Aorta (tissue), 5 donors: ENCODE measurements at places on chromosomes 4 and X. TPM values are rescaled to one million over a fixed set of nuclear protein-coding genes. Genes with fewer than 3 reads are reported as not detected.
A peak's percentile ranks its signal among the peaks of the same experiment; 100 is the strongest.

GRCh38 chr4:98314791-98315565 lies 53.8 kb downstream of the RAP1GDS1 start:
- no peak for DNase-seq
- H3K4me1 ChIP-seq: no peaks in the 10 kb centered on the region
- H3K4me3 ChIP-seq: no peak overlapping the region
- H3K27me3 ChIP-seq: no peaks in the 10 kb centered on the region
- H3K36me3 ChIP-seq: no peaks in the 10 kb centered on the region

Gene AREG
- 22.4 TPM for total RNA-seq

DNA sequence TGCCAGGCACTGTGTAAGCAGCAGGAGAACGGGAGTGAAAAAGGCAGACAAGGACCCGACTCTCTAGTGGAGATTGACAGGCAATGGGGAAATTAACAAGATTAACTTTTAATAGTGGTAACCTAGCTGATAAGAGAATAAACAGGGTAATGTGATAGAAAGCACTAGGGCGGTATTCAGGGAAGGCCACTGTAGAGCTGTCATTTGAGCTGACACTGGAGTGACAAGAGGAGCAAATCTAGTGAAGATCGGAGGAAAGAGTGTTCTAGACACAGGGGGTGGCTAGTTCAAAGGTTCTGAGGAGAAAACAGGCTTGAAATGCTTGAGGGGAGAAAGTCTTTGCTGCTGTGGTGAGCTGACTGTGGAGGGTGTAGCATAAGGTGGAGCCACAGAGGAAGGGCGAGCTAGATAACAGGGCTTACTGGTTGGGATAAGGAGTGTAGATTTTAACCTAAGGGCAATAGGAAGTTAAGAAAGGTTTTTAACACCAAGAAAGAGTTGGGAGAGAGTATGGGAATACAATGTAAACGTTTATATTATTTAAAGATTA lies 122.8 kb downstream of the SLC10A7 start:
- no peak for DNase-seq

DNA sequence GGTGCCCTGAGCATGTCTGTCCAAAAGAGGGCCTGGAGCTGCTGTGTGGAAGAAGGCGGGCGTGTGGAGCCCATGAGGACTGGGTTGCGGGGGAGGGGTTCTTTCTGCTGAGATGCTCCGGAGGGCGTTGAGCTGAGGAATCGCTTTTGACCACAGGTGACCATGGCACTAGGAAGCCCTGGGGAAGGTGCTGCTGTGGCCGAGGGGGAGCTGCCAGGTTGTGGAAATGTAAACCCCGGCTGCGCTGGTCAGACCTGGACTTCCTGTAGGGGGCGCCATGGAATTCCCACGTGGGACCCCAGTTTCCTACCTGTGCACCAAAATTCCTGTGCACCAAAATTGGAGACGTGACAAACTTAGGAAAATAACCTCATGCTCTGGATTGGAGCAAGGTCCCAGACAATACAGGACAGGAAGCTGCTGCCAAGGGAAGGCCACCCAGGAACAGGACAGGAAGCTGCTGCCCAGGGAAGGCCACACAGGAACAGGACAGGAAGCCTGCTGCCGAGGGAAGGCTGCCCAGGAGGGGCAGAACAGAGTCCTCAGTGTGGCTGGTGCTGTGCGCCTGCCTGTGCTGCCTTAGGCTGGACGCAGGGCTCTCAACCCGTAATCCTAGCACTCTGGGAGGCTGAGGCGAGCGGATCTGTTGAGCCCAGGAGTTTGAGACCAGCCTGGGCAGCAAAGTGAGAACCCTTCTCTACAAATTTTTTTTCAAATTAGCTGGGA lies 28.4 kb upstream of the UVSSA start:
- peaks cover 6% of the 10 kb centered on the region for H3K36me3 ChIP-seq
- no peaks in the 10 kb centered on the region for H3K27me3 ChIP-seq
- DNase-seq: peak; percentile 51
- no peak overlapping the region for H3K4me3 ChIP-seq
- no peaks in the 10 kb centered on the region for H3K4me1 ChIP-seq

- no peak within 1 kb of the TSS for H3K4me3 ChIP-seq
- no peaks in the 10 kb centered on the region for H3K4me1 ChIP-seq
- DNase-seq: no peak
- no peaks in the 10 kb centered on the region for H3K36me3 ChIP-seq
- no peaks in the 10 kb centered on the region for H3K27me3 ChIP-seq
These were observed at the start of gene TENT5D for GRCh38 chrX:80420147-80420546. TSS of gene TENT5D (plus strand) at chrX:80420447. CDS start at chrX:80442540, 22,093 bp downstream.

DNA sequence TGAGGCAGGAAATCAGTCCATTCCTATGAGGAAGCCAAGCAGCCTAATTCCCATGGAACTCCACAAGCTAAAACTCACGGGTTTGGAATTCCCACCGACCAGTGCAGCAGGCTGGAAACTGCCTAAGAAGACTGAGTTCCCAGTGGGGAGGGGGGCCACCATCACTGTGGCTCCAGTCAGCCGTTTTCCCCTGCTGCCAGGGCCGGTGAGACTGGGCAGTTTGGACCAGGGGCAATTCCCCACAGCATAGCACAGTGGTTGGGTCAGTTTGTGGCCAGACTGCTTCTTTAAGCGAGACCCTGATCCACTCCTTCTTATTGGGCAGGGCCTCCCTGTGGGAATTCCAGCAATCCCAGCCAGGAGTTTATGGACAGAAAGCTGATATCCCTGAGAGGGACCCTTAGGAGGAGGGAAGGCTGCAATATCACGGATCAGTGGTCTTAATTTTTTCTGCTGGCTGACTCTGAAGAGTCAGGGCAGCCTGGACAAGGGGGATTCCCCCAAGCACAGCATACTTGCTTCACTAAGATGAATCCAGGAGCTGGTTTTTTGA lies 20.7 kb downstream of the PAGE5 start:
- H3K36me3 ChIP-seq: no peaks in the 10 kb centered on the region
- H3K27me3 ChIP-seq: no peaks in the 10 kb centered on the region
- H3K4me3 ChIP-seq: no peak overlapping the region
- no peak for DNase-seq
- no peaks in the 10 kb centered on the region for H3K4me1 ChIP-seq
- H3K27ac ChIP-seq: no peak overlapping the region

Gene ARSJ
- 13.5 TPM for total RNA-seq

DNA sequence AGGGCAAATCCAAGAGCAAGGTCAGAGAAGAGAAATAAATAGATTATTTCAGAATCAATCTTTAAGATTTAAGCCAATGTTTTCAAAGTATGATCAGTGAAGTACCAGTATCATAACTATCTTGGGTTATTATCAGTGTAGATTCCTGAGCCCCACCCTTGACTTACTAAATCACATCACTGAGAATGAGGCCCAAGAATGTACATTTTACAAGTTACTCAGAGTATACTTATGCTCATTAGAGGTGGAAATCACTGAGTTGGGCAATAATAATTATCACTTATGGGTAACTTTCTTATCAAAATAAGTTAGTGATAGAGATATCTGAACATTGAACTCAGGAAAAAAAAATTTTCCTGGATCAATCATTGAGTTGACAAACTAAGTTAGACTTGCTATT lies 121.6 kb upstream of the NOCT start:
- H3K4me3 ChIP-seq: no peak overlapping the region
- no peaks in the 10 kb centered on the region for H3K27me3 ChIP-seq
- no peak overlapping the region for H3K27ac ChIP-seq
- no peak for DNase-seq
- no peaks in the 10 kb centered on the region for H3K4me1 ChIP-seq

Gene GJB1
- not detected for total RNA-seq

Gene SLC10A4
- total RNA-seq: not detected

DNA sequence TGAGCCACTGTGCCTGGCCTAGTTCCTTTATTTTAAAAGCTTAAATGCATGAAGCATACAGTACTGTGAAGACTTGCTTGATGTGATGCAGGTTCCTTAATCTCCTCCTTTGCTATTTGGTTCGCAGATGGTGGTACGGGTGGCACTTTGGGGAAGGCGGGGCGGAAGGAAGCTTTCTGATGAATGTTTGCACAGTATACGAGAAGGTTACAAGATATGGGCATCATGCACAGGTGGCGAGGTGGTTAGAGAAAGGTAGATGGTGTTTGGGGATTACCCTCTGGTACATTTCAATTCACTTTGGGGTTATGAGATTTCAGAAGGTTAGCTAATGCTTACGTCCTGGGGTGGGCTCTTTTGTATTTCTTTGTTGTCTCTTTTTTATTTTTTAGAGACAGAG lies 17.2 kb downstream of the RHOH start:
- no peak overlapping the region for H3K27ac ChIP-seq
- no peak for DNase-seq
- no peaks in the 10 kb centered on the region for H3K4me1 ChIP-seq
- H3K27me3 ChIP-seq: no peaks in the 10 kb centered on the region

DNA sequence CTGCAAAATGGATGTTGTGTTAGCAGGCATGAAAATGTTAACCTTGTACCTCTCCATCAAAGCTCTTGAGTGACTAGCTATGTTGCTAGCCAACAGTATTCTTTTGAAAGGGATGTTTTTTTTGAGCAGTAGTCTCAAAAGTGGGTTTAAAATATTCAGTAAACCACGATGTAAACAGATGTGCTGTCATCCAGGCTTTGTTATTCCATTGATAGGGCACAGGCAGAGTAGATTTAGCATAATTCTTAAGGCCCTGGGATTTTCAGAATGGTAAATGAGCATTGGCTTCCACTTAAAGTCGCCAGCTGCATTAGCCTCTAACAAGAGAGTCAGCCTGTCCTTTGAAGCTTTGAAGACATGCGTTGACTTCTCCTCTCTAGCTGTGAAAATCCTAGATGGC lies 18.4 kb downstream of the FGF2 start:
- no peaks in the 10 kb centered on the region for H3K27me3 ChIP-seq
- H3K36me3 ChIP-seq: no peaks in the 10 kb centered on the region
- no peak for DNase-seq
- H3K4me1 ChIP-seq: peaks cover 8% of the 10 kb centered on the region
- no peak overlapping the region for H3K4me3 ChIP-seq

- DNase-seq: no peak
- no peak overlapping the region for H3K27ac ChIP-seq
- no peaks in the 10 kb centered on the region for H3K36me3 ChIP-seq
- H3K4me1 ChIP-seq: peaks cover 3% of the 10 kb centered on the region
These were observed 95.8 kb downstream of the MGST2 start for GRCh38 chr4:139761461-139761860.

Gene BTK
- total RNA-seq: 21.0 TPM

Gene PKD2
- 311 TPM for total RNA-seq

- no peak overlapping the region for H3K4me3 ChIP-seq
- H3K36me3 ChIP-seq: no peaks in the 10 kb centered on the region
- H3K4me1 ChIP-seq: no peaks in the 10 kb centered on the region
- no peaks in the 10 kb centered on the region for H3K27me3 ChIP-seq
- H3K27ac ChIP-seq: no peak overlapping the region
These were observed 84.5 kb downstream of the CD99L2 start for GRCh38 chrX:150813922-150814321.

GRCh38 chr4:27595571-27596360 lies 735.1 kb downstream of the STIM2 start:
- H3K4me3 ChIP-seq: no peak overlapping the region
- DNase-seq: no peak
- no peak overlapping the region for H3K27ac ChIP-seq
- H3K27me3 ChIP-seq: no peaks in the 10 kb centered on the region
- no peaks in the 10 kb centered on the region for H3K36me3 ChIP-seq

DNA sequence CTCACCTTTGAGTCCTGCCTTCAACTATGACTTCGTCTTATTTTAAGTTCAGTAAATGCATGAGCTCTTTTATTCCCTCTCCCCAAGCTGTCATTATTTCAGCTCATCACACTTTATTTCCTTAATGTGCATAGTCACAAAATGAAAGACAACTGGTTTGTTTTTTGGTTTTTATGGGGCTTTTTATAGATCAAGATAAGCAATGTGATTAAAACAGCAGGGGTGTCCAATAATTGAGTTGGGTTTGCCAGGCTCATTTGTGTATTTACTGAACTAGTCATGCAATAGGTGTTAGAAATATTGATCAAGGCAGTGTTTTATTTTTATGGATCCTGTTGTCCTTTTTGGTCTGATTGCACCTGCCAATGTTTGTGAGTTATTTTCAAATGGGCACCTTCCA lies 102.2 kb downstream of the FRMPD4 start:
- H3K36me3 ChIP-seq: no peaks in the 10 kb centered on the region
- no peak overlapping the region for H3K4me3 ChIP-seq
- DNase-seq: no peak
- no peak overlapping the region for H3K27ac ChIP-seq
- H3K27me3 ChIP-seq: no peaks in the 10 kb centered on the region
- H3K4me1 ChIP-seq: no peaks in the 10 kb centered on the region

Gene CPEB2
- total RNA-seq: 28.0 TPM

Gene DHRSX
- 21.8 TPM for total RNA-seq

DNA sequence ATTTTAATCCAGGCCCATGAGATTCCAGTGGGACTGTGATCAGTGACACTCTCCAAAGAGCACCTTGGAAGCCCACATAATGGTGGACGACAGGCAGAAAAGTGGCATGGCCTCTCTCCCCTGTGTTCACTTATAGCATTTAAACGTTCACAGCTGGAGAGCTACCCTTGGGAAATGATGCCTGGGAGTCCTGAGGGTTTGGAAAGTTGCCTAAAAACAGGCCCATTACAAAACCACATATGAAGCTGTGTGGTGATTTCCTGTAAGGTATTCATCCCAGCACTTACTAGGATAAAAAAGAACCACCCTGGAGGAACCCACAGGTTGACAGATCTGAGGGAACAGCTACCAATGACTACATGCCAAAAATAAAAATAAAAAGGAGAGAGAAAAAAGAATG lies 193.2 kb downstream of the RASL11B start:
- H3K36me3 ChIP-seq: no peaks in the 10 kb centered on the region
- no peak overlapping the region for H3K4me3 ChIP-seq
- no peak for DNase-seq
- no peaks in the 10 kb centered on the region for H3K4me1 ChIP-seq
- peak overlapping the region; percentile 36 for H3K27ac ChIP-seq
- no peaks in the 10 kb centered on the region for H3K27me3 ChIP-seq

Gene MAGEA2
- total RNA-seq: not detected

Gene TCP11X2
- total RNA-seq: not detected

- H3K36me3 ChIP-seq: no peaks in the 10 kb centered on the region
- no peak overlapping the region for H3K27ac ChIP-seq
- DNase-seq: no peak
- peak overlapping the region; percentile 70 for H3K4me3 ChIP-seq
- no peaks in the 10 kb centered on the region for H3K4me1 ChIP-seq
- H3K27me3 ChIP-seq: no peaks in the 10 kb centered on the region
These were observed 111.4 kb upstream of the TTC29 start for GRCh38 chr4:147056940-147057610.

Gene USO1
- 77.2 TPM for total RNA-seq

Gene OTUD6A
- not detected for total RNA-seq

GRCh38 chr4:7803371-7803770 lies 136.3 kb downstream of the AFAP1 start:
- no peak overlapping the region for H3K27ac ChIP-seq
- no peak for DNase-seq
- no peaks in the 10 kb centered on the region for H3K36me3 ChIP-seq
- H3K27me3 ChIP-seq: no peaks in the 10 kb centered on the region
- peaks cover 3% of the 10 kb centered on the region for H3K4me1 ChIP-seq

Gene TMEM47
- total RNA-seq: 287 TPM

GRCh38 chr4:169410839-169411770 lies 140.3 kb upstream of the SH3RF1 start:
- H3K4me3 ChIP-seq: no peak overlapping the region
- no peak for DNase-seq
- no peaks in the 10 kb centered on the region for H3K27me3 ChIP-seq
- no peaks in the 10 kb centered on the region for H3K4me1 ChIP-seq
- no peak overlapping the region for H3K27ac ChIP-seq
